NCI-H1417 (cell line): ENCODE measurements at places on chromosomes 16 and 17.

DNA sequence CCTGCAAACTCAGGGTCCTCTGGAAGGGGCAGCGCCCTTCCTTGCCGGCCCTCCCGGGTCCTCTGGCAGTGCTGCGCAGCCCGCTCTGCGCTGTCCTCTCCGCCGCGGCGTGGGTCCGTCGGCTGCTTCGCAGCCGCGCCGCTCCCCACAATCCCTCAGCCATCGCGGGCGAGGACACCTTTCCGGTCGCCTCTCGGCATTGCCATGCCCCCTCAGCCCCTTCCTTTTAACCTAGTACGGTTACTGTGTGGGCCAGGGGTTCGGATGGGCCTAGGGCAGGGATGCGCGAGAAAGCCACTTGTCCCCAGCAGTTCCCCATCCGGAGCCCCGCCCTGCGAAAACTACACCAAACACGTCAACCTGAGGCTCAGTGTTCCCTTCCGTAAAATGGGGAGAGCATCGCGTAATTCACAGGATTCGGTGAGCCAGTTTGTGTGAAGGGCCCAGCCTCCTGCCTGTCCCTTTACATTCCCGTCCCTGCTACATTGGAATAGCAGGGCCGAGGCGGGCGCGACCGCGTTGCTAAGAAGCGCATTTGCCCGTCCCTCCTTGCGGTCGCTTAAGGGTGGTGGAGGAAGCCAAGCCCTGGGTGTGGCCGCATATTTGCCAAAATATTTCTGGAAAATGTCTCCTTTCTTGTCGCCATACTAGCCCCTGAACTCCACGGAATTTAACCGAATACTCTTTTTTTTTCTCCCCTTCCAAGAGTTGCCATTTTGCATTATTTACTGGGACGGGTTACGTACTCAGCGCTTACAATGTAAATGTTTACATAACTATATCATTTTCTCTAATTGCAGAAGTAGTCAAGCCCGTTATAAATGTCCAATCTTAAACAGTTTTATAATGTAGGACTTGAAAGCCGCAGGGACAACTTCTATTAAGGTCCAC, 13.2 kb downstream of the COPZ2 start:
- DNase-seq = peak; percentile 82

- DNase-seq = no peak
These were observed 87.7 kb upstream of the CRHR1 start for GRCh38 chr17:45696442-45696841.

- DNase-seq = peak; percentile 54
These were observed 28.8 kb upstream of the ST6GALNAC1 start for GRCh38 chr17:76672270-76672851.

DNA sequence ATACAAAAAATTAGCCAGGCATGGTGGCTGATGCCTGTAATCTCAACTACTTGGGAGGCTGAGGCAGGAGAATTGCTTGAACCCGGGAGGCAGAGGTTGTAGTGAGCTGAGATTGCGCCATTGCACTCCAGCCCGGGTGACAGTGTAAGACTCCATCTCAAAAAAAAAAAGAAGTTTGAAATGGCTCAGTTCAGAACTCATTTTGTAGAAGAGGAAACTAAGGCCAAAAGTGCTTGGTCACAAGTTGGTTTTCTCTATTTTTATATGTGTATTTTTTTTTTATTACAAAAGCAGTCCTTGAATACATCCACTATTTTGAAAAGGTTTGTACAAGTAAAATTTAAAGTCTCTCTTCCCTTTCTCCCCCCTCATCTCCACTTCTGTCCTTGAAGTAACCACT, 5.5 kb downstream of the TAC4 start:
- no peak for DNase-seq

DNA sequence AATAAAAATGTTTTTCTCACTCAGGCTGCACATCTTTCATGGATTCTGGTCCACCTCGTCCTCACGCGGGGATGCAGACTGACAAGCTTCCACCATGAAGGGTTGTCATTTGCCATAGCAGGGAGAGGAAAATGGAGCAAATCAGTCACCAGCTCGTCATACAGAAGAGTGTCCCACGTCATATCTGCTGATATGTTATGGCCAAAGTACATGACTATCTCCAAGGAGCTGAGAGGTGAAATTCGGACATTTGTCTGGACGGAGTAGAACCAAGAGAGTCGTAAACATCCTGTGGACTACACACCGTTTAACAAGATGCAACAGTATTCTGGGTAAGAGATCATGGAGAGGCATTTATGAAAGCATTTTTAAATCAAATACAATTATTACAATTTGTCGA, 75.3 kb upstream of the MYOCD start:
- DNase-seq = no peak

GRCh38 chr17:65261152-65261551, 124.0 kb downstream of the RGS9 start:
- DNase-seq = no peak

DNA sequence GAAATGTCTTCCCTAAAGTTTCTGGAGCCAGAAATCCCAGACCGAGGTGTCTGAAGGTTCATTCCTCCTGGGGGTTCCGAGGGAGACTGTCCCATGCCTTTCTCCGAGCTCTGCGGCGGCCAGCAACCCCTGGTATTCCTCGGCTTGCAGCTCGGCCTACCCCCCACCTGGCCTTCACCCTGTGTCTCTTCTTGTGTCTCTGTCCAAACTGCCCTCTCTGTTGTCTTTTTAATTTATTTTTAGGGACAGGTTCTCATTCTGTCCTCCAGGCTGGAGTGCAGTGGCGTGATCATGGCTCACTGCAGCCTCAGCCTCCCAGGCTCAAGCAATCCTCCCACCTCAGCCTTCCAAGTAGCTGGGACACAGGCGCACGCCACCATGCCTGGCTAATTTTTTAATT, 211.7 kb downstream of the SEC14L1 start:
- DNase-seq = no peak

DNA sequence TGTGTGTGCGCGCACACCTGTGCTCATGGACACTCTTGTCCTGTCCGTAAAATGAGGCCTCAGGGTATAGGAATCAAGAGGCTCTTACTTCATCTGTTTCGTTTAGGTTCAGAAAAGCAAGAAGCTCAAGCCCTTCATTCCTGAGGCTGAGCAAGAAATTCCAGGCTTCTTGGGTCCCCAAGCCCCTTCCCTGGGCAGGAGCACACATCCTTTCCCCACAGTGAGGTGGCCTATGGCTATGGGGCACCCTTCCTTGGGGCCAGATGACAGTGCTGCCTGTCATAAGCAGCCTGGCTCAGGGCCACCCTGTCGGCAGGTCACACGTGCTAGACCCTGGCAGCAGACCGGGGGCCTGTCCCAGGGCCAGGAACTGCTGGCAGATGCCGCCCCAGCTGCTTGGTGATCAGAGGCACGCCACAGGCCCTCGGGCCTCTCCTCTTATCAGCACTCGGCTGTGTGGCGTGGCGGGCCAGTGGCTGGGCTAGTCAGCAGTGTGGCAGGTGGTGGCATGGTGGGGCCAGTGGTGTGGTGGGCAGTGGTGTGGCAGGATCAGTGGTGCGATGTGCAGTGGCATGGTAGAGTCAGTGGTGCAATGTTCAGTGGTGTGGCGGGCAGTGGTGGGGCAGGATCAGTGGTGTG, 50.2 kb downstream of the NKD1 start:
- no peak for DNase-seq

DNA sequence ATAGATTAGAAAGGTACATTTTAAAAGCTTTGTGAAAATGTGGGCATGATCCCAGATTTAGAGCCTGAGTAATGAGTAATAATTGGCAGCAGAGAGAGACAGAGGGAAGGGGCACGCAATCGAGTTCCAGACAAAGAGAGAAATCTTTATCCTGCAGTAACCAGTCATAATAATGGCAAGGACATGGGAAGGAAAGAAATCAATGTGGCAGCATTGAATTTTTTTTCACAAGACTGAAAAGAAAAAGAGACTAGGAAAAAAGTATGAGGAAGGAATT, 790.8 kb upstream of the SOX9 start:
- no peak for DNase-seq

DNA sequence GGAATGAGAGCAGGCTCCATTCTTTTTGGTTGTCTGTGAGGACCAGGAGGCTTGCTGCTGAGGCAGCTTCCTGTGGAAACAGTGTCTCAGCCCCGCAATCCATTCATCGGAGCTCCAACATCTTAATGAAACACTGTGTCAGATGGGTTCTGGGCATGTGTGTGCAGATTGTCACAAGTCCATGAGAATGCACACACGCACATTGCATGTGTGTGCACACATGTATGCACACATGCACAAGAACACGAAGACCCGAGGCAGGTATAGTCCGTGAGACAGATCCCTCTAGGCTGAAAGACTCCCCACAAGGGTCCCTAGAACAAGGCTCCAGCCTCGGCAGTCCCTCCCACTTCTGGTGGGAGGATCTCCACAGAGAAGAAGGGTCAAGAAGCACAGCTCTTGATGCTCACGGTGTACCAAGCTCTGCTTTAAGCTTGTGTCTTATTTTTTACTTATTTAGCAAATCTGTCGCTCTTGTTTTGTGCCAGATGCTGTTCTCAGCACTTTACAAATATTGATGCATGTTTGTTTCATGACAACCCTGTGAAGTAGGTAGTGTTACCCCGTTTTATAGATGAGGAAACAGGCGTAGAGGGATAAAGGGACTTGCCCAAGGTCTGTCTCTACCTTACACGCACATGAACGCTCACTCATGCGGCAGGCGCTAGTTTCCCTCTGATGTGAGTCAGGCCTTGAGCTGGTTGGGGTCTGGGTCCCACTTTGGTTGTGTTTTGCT, 213.1 kb downstream of the SEC14L1 start:
- DNase-seq = no peak

DNA sequence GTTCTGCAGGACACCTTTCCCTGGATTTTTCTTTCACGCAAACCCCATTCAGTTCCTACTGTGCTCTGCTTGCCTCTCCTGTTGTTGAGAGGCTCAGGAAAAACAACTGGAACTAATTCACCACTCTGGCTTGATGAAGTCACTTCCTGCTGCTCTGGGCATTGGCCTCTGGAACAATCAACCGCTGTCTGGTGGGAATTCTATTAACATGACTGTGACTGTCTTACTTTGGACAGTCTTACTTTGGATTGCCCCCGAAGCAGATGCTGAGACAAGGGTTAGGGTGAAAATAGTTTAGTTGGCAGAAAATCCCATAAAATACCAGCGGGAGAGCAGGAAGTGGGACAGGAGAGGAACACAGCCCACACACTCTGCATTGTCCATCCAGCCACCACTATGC, 90.0 kb upstream of the HSBP1 start:
- no peak for DNase-seq

DNA sequence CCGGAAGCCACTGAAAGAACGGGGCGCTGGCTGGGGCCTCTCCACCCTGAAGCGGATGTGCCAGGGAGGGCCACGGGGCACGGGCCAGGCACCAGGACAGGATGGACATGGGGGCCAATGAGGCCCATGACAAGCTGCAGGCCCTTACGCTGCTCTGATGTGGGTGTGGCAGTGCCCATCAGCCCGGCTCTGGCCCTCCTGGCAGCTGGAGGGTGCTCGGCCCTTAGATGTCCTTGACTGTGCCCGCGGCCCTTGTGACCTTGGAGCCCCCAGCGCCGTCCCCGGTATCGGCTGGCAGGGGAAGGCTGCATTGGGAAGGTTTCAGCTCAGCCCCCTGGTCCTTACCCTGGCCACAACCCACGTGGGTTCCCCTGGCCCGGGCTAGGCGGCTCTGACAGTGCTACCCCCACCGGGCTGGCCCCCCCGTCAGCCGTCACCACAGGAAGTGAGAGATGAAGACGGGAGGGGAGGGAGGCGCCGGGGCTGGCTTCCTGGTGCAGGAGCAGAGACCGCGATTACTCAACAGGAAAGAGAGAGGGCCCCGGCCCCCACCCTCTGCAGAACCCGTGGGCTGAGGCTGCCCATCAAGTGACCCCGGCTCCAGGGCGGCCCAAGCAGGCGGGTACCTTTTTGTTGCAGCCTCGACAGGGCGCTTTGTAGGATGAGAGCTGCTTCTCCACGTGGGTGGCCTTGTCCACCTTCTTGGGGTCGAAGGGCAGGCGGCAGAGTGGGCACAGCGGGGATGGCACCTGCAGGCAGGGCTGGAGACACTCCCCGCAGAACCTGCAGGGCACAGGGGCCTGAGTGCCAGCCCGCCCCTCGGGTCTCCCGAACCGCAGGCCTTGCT, 5.3 kb downstream of the RNF166 start:
- DNase-seq = no peak

- peak; percentile 36 for DNase-seq
These were observed 13.7 kb downstream of the MYO15B start for GRCh38 chr17:75601057-75601987.

DNA sequence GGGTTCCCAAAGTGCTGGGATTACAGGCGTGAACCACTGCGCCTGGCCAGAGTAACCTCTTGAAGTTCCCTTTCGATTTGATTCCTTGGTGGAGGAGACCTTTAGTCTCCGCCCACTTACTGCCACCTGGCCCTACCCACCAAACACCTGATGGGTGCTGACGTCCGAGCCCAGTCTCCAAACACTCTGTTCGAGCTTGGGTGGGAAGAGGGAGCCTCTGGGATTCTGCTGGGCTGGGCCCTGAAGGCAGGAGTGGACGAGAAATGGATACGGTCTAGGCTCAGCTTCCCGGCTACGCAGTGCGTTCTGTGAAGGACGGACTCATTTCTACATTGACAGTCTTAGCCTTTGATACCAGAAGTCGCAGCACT, 870 bp upstream of the ITGA3 start:
- DNase-seq = peak; percentile 77

DNA sequence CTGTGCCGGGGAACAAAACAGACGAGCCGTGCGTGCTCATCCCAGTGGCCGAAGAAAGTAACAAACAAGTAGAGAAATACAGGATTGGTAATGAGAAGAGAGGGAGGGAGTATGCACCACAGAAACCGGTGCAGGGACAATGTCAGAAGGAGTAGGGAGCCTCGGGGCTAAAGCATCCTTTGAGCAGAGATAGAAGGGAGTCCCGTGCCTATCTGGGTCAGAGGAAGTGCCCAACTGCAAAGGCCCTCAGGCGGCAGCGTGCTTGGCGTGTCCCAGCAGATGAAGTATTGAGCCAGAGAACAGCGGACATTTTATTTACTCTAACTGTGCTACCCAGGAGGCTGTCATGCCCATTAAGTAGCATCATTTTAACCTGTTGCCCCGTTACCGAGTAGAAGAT, 114.9 kb upstream of the CACNG5 start:
- no peak for DNase-seq

DNA sequence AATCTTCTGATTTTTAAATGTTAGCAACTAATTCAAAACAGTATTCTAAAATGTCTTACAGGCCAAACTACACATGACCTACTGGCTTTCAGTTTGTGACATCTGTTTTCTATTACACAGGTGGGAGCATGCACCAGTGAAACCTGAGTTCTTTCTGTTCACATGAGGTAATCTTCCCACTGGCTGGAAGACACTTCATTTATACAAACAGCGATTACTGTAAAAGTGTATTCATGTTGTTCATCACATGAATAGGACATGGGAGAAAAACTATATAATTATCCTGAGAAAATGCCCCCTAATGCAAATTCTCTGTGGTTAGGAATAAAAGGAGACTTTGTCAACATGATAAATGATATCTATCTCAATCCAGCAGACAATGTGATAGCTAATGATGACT, 11.1 kb upstream of the PIK3R5 start:
- no peak for DNase-seq

DNA sequence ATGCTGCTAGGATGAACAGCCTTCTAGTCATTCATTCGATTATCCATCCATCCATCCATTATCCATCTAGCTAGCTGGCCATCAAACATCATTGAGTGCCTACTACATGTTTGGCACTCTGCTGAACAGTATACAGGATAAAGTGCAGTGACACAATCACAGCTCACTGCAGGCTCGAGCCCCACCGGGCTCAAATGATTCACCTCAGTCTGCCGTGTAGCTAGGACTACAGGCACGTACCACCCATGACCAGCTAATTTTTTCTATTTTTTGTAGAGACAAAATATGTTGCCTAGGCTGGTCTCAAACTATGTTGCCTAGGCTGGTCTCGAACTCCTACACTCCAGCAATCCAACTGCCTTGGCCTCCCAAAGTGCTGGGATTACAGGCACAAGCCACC, 50.0 kb downstream of the SSH2 start:
- no peak for DNase-seq

GRCh38 chr17:56149266-56150036, 3.8 kb upstream of the ANKFN1 start:
- no peak for DNase-seq
